WTC11 (cell line): ENCODE measurements at places on chromosomes 5 and 9.

- no peak for DNase-seq
Measured at GRCh38 chr5:169168280-169168679, 132.7 kb downstream of the SLIT3 start.

GRCh38 chr5:59241552-59241951, 652.0 kb downstream of the PDE4D start:
- no peak for DNase-seq

DNA sequence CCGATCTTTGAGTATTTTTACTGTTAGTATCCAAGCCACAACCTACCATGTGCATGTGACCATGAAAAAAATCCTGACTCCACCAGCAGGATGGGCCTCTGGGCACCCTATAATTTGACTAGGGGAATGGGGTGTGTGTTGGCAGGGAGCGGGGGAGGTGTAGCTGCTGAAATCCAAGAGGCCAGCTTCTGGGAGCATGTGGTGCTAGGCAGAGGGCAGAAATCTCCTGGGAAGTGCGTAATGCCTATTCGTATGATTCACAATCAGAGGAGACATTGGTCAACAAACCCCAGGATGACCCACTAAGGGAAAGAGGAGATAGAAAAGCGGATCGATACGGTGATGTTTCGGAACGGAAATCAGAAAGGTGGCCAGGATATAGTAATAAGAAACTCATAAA, 149.9 kb downstream of the ARSB start:
- DNase-seq, result no peak

DNA sequence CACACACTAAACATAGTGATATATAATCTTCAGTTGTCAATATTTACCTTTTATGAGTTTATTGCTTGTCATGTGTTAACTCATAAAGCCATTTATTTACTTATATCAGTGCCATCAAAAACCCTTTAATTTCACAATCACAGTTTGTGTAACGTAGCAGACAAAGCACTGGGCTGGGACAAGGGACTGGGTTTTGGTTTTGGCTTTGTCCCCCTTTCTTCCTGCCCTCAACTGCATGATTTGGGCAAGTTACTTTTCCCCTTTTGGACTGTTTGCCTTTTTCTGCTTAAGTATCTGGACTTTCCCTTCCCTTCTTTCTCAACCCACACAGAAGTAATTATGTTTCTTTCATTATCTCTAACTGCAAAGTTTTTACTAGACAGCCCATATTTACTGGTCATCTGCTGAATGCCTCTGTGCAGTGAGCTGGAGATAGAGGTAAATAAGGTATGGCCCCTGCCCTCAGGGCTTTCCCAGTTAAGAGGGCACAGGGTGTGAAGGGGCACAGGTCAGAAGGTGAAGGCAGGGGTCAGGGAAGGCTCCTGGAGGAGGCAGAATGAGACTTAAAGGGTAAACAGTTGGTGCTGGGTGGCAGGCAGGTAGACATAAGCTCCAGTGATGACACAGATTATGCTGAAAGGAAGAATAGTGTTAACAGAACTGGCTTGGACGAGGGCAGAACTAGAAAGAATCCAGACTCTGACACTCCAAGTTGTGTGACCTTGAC, 14.8 kb upstream of the NR3C1 start:
- no peak for DNase-seq

DNA sequence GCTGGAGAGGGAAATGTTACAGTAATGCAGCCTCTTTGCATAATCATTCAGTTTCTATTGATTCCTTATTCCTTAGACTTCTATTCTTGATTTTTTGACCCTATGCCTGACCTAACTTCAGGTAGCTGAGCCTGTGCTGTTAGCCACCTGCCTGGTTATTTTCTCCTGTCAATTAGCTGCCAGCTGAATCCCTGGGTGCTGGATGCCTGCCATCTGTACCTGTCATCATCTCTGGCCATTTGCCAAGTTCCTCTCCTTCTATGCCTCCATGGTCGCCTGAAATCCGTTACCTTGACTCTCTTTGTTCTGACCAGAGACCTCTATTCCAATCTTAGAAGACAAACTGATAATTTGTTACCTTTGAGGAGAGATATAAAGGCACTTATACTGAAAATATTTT, 178.3 kb downstream of the CAVIN4 start:
- DNase-seq, result no peak

DNA sequence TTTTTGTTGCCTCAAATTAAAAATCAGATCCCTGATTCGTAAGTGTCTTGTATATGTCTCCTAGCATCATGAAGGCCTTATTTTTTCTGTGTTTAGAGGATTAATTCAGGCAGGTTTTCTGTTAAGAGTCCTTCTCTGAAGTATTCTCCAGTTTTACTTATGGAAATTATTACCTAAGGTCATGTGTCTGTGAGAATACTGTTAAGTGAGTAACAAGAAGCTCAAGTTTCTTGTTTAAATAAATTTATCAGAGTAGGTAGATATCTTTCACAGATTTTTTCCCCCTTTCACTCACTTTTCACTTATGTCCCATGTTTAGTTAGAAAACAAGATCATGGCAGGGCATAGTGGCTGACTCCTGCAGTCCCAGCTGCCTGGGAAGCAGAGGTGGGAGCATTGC, 233.6 kb downstream of the KDM4C start:
- no peak for DNase-seq

- DNase-seq, result no peak
Measured at GRCh38 chr5:134175921-134176510, 734 bp downstream of the SKP1 start.

DNA sequence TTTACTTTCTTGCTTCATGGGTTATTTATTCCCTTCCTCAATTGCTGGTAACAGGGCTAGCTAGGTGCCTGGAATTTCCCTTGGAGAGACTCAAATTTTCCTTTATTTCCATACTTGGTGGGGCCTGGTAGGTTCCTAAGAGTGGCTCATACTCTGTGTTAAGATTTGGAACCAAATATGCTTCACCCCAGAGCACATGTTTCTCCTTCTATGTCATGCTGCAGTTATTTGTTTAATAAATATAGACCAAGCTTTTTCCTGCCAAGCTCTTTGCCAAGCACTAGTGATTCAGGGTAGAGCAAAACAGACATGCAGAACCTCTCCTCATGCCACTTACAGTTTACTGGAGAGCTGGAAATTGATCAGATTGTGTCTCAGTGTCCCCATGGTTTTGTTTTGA, 290.3 kb upstream of the SGCD start:
- DNase-seq, result no peak

DNA sequence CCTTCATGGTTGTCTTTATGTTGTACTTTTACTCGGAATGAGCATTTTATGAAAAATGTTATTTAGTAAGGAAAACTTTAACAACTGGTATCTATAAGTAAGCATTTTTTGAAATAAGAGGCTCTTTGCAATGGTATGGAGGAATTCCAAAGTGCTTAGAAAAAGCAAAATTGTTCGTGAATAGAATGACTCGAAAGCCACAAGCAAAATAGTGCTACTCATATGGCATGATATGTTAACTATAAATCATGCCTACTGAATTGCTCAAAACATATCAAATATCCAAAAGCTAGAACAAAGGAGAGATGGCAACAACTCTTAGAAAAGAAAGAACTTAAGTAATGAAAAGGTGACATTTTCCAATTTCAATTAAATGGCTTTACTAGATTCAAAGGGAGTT, 216.3 kb downstream of the KIAA0825 start:
- DNase-seq, result no peak

DNA sequence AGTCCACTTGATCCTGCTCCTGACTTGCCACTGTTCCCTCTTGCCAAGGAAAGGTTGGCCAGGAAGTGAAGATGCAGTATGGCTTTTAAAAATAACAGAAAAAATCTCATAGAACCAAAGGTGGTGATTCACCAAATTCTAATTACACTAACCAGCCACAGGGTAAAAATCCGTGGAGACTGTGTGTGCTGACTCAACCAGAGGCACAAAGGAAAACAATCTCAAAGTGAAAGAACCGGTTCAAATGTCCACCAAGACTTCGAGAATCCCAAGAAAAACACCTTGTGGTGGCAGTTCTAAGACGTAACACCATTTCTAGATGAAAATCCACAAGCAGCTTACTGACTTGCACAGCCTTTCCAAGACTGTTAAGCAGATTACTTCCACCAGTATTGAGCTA, 279.1 kb downstream of the TLE1 start:
- no peak for DNase-seq

DNA sequence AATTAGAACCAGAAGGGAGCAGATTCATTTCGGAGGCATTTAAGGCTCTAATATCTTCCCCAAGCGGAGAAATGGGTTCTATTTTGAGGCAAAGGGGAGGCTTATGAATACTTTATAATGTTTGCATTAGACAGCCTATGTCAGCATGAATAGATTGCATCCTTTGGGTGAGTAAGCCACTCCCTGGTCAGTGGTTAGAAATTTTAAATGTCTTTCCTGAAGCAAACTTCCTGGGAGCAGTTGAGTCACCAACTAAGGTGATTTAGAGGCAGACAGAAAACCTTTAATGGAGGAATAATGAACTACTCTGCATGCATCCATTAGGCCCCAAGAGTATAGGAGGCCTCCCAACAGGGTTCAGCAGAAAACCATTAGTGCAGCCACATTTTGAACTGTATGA, 204.9 kb downstream of the ELAVL2 start:
- no peak for DNase-seq

DNA sequence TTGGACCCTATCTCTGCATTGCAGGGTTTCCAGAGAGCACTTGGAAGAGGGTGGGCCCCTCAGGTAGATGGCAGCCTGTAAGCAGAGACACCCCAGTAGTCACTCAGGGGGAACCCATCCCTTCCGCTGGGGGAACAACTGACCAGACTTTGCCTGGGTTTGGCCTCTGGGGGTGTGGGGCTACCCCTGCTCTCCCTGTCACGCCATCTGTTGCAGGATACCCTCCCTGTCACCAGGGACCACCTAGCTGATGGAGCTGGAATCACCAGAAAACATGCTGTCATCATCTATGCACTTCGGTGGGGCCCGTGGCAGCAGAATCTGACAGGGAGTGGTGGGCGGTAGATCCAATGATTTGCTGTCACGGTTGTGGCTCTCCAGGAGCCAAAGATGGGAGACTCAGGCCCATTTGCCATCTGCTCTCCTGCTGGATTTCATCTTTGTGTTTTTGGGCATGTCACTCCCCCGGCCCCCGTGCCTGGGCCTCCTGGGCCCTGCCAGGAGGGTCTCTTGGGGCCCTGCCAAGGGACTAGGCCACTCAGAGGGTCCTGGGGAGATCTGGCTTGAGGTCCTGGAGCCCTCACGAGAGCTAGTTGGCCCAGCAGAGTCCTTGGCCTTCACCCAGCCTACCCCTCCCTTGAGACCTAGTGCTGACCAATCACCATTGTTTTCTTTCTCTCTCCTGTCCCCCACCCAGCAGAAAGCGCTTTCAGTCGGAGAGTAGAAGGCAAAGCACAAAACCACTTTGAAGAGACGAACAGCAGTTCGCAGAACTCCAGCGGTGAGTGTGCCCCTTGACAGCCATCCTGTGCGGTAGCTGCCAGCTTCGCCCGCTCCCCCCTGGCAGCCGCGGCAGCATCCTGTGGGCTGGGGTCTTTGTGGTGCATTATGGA, 45.9 kb downstream of the AMBP start:
- DNase-seq, result no peak

DNA sequence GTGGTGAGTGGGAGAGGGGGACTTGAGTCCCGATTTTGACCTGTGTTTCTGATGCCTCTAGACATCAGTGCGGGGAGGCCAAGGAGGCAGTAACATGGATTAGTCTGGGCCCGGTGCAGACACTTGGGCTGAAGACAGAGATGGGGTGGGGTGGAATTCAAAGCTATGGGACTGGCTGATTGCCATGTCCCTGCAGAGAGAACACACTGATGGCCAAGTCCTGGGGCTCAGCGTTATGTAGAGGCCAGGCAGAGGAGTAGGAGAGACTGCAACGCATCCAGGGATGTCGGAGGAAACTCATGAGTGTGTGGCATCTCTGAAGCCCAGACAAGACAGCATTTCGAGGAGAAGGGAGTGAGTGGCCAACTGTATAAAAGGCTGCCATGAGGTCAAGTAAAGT, 30.1 kb downstream of the PSD2 start:
- DNase-seq, result no peak

- DNase-seq, result no peak
Measured at GRCh38 chr9:126806336-126806735, 1.5 kb downstream of the ZBTB43 start.

- DNase-seq, result no peak
Measured at GRCh38 chr5:158621391-158621790, 478.3 kb downstream of the EBF1 start.

GRCh38 chr9:127778280-127779135, at the start of gene SH2D3C:
Gene SH2D3C (minus strand): TSS chr9:127778666. CDS start chr9:127778627, 39 bp downstream.
- DNase-seq, result no peak

DNA sequence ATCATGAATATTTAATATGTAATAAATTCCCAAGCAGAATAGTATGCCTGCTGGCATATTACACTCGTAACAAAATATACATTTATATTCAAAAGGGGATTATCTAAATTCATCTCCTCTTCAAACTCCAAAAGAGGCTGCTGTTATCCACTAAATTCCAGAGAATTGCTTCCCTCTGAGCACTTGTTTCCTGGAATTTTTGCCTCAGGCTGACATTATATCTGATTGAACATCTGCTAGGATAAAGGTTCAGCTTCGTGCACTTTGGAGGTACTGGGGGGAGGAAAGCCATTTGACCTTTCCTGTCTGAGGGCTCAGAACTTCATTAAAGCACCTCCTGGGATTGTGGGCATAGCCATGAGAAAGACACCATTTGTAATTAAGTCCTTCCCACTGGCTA, 4.3 kb upstream of the HAPLN1 start:
- no peak for DNase-seq

DNA sequence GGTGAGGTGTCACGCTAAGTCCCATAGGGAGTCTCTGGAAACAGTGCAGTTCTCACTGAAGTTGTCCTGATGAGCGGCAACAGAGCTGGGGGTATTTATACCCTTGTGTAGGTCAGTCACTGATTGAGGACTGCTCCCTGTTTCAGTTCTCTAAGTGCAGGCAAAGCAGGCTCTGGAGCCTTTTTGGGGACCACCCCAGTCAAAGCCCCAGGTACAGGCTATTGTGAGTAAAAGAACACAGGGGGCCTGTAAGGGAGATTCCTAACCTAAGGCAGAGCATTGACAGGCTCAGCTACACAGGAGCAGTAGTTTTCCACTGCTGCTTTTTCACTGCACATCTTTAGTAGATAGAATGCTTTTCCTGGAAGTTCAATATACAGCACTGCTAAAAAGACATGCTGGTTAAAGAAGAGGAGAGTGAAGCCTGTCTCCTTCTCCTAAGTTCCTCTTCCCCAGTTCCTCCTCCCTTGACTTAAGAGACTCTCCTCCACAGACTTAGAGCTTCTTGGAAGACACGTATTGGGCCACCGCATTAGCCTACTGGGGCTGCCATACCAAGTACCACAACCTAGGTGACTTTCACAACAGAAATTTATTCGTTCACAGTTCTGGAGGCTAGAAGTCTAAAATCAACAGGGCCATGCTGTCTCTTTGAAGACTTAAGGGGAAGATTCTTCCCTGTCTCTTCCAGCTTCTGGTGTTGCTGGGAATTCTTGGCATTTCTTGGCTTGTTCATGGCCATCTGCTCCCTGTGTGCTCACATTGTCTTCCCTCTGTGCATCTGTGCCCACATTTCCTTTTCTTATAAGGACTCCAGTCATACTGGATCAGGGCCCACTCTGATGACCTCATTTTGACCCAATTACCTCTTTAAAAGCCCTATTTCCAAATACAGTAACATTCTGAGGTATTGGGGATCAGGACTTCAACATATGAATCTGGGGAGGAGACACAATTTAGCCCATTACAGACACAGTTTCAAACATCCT, 221.0 kb downstream of the ESM1 start:
- no peak for DNase-seq
